ENCODE measurements at places on chromosomes 6 and 20.

- DNase-seq: no peak
These were observed 154.8 kb downstream of the TFAP2B start for GRCh38 chr6:50973464-50973863.

DNA sequence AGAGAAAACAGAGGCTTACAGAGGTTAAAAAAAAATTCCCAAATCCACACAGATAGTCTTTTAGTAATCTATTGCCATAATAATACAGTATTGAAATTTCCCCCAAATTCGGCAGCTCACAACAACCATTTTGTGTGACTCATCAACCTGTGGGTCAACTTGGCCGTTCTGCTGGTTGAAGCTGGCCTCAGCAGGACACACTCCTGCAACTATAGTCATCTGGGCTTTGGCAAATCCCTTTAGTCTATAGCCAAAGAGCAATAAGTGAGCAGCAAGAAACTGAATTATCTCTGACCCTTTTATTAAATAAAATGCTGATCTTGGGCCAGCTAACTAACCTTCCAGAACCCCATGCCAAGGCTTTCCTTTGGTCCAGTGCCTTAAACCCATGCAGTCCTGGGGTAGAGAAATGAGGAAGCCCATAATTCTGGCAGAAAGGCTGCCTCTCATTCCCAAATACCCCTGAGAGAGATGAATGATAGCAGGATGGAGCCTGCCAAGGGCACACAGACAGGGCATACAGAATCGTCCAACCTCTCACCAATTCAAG is 17.2 kb upstream of the SNAP25 start:
- DNase-seq: no peak

- DNase-seq: no peak
These were observed 73.6 kb upstream of the TIAM2 start for GRCh38 chr6:154921482-154921881.

- no peak for DNase-seq
These were observed 28.1 kb downstream of the RWDD2A start for GRCh38 chr6:83221276-83221675.

GRCh38 chr6:138372711-138373463 is 4.8 kb upstream of the SMIM28 start:
- DNase-seq: no peak

- DNase-seq: no peak
These were observed 162.7 kb upstream of the MARCKS start for GRCh38 chr6:113694278-113695077.

GRCh38 chr6:167393731-167394130 is 68.8 kb downstream of the TTLL2 start:
- DNase-seq: no peak

- DNase-seq: no peak
These were observed 28.5 kb upstream of the ADGRF4 start for GRCh38 chr6:47669684-47670513.

- no peak for DNase-seq
These were observed 8.4 kb downstream of the CYP21A2 start for GRCh38 chr6:32046450-32047083.

GRCh38 chr20:14960831-14961230 is 623.4 kb upstream of the FLRT3 start:
- no peak for DNase-seq

- no peak for DNase-seq
These were observed 92.9 kb upstream of the SYNDIG1 start for GRCh38 chr20:24376311-24377099.

- DNase-seq: no peak
These were observed 206.8 kb upstream of the THEMIS start for GRCh38 chr6:128107682-128108081.

- no peak for DNase-seq
These were observed 106.4 kb downstream of the GMPR start for GRCh38 chr6:16344756-16345155.

GRCh38 chr6:14107711-14108494 is 9.7 kb upstream of the CD83 start:
- DNase-seq: no peak

DNA sequence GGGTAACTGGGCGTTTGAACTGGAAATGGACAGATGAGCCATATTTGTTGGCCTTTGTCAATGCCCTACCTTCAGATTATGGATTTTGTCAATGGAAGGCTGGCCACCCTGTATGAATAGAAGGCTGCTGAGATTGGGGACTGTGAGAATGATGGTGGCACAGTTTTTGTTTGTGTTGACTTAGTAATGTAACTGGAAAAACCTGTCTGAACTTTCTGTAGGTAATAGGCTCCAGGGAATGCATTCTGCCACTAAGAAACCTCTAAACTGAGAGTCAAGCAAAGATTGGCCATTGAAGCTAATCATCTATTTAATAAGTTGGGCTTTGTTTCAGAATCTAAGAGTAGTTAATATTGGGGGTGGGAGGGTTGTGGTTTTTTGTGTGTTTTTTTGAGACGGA is 97.5 kb downstream of the FOXO3 start:
- no peak for DNase-seq

DNA sequence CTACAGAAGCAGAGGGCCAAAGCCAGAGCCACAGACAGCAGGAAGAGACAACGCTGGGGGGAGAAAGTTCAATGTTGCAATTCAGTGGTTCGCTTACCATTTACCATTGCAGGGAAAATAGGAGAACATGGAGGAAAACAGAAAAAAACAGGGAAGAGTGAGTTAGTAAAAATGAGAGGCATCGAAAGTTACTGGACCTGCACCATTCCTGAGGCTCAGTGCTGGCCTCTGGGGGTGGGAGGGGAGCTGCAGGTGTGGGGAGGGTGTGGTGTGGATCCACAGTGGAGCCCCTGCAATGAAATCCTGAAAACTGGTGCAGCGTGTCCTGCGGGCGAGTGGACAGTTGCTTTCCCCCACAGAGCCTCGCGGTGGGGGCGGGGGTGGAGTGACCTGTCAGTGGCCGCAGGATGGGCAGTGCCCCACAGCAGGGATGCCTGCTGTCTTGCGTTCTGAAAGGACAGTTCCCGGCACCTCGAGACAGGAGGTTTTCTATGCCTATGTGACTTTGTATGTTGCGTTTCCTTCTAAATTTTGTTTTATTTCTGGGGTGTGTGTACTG is 5.7 kb downstream of the TMEM181 start:
- DNase-seq: no peak

- DNase-seq: no peak
These were observed 8.4 kb upstream of the SGK2 start for GRCh38 chr20:43550456-43550855.

- no peak for DNase-seq
These were observed 39.2 kb downstream of the TMEM242 start for GRCh38 chr6:157283900-157284737.

DNA sequence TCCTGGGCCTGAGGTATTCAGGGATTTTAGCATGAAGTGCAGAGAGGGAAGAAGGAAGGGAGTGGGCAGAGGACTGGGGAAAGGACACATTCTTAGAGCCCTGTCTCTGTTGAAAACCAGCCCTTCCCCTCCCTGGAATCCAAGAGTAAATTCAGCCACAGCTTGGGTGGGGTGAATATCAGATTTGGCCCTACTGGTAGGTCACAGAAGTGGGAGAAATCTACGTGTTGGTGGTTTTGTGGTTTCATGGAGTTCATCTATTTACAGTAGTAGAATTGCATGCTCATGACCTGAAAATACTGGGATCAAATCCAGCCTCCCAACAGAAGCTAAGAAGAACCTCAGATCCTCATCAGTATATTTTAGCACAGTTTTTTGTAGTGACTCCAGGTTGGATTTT is 404.4 kb downstream of the BMP2 start:
- no peak for DNase-seq

- DNase-seq: no peak
These were observed 107.1 kb downstream of the COL12A1 start for GRCh38 chr6:75098709-75099108.

- no peak for DNase-seq
These were observed 43.6 kb downstream of the MDGA1 start for GRCh38 chr6:37653933-37654565.

- no peak for DNase-seq
These were observed 301.8 kb downstream of the TBC1D7 start for GRCh38 chr6:13026557-13026956.

DNA sequence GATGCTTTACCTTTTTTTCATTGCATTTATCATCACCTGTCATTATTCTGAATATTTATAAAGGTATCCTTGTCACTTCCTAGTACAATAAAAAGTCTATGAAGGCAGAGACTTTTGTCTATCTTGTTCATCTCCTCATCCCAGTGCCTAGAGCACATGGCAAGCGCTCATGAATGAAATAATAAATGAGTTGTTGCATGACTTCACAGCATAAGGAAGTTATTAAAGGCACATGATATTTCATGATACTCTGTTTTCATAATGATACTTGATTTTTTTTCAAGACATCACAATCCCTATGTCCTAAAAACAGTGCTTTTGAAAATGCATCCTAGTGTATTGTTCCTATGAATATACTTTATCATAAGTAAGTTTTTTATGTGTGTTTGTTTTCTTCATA is 310.6 kb upstream of the RSPO3 start:
- DNase-seq: no peak

- no peak for DNase-seq
These were observed 96.8 kb downstream of the ARMC2 start for GRCh38 chr6:108944707-108945680.

- DNase-seq: no peak
These were observed 20.9 kb downstream of the LMBRD1 start for GRCh38 chr6:69775941-69776340.

- no peak for DNase-seq
These were observed 343.0 kb downstream of the CDKAL1 start for GRCh38 chr6:20877008-20877937.

DNA sequence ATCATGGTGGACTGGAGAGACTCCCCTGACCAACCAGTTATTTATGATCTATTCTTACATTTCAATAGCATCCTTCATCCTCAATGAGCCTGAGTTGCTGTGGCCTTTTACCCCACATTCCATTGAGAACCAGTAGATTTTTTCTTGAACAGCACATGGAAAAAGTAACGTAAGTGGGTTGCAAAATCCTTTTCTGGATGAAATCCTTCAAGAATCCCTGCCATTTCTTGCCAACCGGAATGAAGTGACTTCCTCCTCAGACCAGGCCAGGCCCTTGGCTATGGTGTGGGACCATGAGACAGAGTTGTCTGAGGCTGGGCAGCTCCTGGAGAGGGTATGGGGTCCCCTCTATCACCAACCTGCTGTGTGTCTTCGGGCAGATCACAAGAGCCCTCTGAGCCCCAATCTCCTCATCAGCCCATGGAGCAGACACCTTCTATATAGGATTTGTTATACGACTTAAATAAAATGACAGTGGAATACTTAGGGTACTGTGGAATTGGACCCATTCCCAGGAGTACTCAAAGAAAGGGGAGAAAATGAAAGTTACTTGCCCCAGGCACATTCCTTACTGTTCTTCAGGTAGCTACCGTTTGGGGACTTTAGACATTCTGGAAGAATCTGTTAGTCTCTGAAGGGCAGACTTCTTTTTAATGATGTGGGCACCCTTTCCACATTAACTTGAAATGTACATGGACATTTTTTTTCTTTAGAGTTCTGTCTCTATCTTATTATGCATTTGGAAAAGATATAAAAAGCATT is 10.9 kb downstream of the EYA2 start:
- no peak for DNase-seq

DNA sequence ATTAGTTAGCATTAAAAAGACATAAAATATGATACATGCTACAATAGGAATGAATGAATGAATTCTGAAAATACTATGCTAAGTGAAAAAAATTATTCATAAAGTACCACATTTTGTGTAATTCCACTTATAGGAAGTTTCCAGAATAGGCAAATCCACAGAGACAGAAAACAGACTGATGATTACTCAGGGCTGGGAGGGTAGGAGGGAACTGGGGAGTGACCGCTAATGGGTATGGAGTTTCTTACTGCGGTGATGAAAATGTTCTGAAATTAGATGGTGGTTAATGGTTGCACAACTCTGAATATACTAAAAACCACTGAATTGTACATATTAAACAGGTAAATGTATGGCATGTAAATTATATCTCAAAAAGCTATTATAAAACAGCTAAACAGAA is 22.6 kb downstream of the FERMT1 start:
- DNase-seq: no peak

DNA sequence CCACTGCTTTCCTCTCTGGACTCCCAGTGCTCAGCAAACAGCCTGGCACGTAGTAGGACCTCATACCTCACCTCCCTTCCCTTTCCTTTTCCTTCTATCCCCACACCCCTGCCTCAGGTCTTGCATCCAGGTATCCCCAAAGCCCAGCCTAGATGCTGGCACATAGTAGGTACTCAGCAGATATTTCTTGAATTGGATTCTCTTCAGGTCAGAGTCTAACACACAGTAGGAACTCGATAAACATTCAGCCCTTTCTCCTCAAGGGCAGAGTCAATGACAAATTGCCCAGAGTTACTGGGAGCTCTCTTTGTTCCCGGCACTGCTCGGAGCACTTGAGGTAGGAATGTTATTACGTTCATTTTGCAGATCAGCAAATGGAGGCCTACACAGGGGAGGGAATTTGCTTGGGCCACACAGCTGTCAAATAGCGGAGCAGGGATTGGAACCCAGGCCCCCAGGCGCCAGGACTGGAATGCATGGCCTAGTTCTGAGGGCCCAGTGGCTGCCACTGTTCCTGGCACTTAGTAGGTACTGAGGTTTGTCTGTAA is 25.9 kb downstream of the NOL4L start:
- DNase-seq: no peak

DNA sequence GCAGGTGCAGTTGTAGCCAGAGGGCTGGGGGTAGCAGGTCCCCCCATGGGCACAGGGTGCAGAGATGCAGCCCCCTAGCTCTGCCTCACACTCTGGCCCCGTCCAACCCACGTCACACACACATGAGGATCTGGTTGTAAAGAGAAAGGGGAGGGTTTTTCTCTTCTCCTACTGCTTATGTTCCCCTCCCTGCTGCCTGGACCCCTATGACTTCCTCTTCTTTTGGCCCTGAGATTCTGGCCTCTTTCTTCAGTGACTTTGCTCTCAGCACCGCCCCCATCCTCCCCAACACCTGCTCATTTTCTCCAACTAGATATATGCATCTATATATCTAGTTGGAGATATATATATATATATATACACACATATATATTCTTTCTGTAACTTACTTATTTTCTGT is 9.7 kb downstream of the NOTCH4 start:
- no peak for DNase-seq

DNA sequence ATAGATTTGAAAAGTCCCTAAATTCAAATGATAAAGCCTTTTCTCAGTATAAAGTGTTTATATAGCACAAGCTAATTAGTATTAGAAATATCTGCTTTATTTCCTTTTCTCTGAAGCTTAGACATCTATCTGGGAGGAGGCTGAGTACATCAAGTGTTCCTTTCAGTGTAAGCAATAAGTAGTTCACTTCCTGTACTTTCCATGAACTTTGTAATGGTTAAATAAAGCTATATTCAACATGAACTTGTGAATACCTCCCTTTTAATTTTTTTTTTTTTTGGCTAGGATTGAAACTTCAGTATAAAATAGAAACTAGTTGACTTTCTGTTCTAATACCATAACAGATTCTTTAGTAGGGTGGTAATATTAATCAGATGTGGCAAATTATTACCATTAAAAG is 190.9 kb downstream of the CENPW start:
- DNase-seq: no peak

DNA sequence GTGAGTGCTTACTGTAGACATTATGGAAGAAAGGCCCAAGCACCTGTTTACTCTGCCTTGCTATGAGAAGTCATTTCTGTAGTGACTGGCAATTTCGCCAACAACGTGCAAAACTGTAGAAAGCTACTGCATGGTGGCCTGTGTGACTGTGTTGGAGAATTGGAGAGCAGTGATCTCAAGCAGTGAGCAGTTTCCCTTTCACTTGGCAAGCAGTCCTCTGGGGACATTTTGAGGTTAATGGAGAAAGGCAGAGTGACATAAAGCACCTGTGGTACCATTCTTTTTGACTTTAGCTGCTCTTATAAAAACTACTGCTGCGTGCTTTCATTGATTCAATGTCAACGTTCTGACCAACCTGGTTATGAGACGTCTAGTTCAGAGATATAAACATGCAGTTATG is 382.6 kb upstream of the JAG1 start:
- DNase-seq: no peak

Measured in T-cell (primary cell).